ENCODE measurements at places on chromosomes 7 and 10.

GRCh38 chr7:99201027-99201426 lies 6.9 kb downstream of the KPNA7 start:
- no peak for DNase-seq

- DNase-seq: no peak
These were observed 28.1 kb downstream of the WDR37 start for GRCh38 chr10:1084011-1084950.

DNA sequence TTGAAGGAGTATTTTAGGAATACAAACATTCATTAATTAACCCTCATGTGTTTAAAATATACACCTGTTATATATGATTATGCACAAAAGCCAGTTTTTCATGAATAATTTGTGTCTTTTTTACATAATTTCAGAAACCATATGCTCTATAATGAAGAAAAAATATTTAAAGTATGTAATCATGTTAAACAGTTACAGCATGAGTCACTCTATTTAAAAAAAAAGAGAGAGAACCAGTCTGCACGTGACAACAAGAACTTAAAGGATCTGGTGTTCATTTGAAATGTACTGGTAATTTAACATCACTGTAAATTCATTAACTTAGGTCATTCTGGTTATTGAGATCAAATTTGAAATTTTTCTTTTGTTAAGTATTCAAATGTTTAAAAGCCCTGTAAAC lies 228.5 kb downstream of the CACNB2 start:
- DNase-seq: no peak

GRCh38 chr7:818031-818699 lies 14.1 kb upstream of the SUN1 start:
- DNase-seq: no peak

DNA sequence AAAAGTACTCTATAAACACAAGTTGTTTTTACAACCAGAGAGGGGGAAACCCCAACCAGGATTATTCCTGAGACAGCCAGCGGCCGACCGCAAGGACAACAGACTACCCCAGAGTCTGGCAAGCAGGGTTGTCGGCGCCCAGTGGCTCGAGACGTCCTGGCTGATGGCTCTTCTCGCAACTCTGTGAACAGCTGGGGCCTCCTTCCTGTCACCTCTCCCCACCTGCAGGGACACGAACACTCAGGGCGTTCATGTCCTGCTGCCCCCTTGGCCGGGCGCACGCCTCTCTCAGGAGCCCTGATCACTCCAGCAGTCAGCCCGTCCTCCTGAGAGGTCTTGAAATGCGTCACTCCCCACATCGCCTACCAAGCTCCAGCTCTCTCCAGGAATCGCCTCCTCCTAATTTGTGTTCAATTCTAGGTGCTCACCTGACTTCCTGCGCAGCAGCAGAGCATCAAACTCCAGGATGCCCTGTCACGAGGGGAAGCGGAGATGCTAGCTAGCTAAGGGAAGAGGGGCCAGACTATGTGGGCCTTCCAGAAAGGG lies 66.4 kb upstream of the TNRC18 start:
- DNase-seq: no peak

DNA sequence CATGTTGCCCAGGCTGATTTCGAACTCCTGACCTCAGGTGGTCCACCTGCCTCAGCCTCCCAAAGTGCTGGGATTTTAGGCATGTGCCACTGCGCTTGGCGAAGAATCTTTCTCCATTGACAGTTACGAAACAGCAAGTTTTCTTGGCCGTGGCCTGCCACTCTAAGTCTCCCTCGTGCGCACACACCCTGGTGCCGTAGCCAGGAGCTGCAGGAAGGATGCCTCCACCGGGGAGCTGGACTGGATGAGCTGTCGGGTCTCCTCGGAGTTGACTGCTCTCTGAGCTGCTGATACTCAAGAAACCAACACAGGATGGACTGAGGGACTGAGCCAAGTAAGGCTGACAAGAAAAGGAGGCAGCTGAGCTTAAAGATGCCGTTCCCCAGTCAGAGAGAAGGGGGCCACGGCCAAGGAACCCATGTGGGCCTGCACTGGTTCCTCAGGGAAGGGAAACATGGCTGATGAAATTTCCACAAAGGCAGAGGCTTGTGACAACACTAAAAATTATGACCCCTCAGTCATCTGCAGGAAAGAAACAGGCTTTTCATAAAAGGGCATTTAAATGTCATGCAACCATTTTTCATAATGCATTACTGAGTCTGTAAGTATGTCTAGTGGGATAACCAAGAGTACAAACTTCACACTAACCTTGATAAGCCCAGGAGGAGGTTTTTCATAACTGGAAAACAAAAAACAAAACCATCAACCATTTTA lies 27.7 kb upstream of the FKBP9 start:
- no peak for DNase-seq

GRCh38 chr10:112984756-112985155 lies 34.7 kb downstream of the TCF7L2 start:
- DNase-seq: no peak

- DNase-seq: no peak
These were observed 35.5 kb upstream of the BICC1 start for GRCh38 chr10:58477122-58477521.

GRCh38 chr7:158394936-158395335 lies 192.7 kb downstream of the PTPRN2 start:
- peak; percentile 31 for DNase-seq

DNA sequence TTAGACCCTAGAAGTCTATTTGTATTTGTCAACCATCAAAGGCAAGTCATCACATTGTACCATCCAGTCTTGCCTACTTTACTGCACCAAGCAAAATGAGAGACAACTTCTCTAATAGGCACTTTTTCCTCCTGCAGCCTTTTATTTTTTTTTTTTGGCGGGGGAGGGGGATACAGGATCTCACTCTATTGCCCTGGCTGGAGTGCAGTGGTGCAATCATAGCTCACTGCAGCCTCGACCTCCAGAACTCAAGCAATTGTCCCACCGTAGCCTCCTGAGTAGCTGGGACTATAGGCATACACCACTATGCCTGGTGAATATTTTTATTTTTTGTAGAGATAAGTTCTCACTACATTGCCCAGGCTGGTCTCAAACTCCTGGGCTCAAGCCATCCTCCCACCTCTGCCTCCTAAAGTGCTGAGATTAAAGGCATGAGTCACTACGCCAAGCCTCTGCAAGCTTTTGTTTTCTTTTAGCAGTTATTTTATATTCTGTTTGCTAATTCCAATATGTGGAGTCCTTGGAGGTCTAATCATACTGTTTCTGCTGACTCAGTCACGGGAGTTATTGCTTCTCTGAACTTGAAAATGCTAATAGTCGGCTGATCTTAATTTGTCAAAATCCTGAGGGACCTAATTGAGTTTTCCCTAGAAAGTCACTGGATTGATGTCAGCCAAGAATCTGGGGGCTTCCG lies 14.2 kb downstream of the KPNA7 start:
- no peak for DNase-seq

DNA sequence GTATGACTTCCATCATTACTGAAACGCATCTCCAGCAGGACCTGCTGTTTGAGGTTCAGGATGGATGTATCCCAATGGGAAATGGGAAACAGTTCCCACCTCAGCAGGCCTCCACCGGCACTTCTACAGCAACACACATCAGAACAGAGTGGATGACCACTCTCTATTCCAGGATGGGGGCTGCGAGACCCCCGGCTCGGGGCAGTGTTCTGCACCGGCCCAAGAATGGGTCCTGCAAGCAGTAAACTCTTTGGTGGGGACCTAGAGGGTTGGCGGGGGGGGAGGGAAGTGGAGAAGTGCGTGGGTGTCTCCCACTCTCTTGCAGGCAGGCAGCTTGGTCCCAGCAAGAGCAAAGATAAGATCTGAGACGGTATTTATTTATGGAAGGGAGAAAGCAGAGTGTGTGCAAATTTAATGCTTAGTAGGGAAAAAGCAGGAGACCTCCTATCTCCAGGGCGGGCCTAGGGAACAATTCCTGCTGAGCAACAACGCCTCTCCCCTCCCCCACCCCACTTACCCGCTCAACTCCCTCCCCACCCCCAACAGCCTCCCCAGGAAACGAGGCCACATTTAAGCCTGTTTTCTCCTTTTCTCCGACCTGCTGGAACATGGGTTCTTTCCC lies 4.0 kb downstream of the SFMBT2 start:
- no peak for DNase-seq

Data from activated naive CD4-positive, alpha-beta T cell treated with anti-CD3 and anti-CD28 coated beads, Interleukin-2, amount 50 U/mL, for 16 hours (primary cell).